ENCODE measurements at places on chromosomes 7 and 10.

DNA sequence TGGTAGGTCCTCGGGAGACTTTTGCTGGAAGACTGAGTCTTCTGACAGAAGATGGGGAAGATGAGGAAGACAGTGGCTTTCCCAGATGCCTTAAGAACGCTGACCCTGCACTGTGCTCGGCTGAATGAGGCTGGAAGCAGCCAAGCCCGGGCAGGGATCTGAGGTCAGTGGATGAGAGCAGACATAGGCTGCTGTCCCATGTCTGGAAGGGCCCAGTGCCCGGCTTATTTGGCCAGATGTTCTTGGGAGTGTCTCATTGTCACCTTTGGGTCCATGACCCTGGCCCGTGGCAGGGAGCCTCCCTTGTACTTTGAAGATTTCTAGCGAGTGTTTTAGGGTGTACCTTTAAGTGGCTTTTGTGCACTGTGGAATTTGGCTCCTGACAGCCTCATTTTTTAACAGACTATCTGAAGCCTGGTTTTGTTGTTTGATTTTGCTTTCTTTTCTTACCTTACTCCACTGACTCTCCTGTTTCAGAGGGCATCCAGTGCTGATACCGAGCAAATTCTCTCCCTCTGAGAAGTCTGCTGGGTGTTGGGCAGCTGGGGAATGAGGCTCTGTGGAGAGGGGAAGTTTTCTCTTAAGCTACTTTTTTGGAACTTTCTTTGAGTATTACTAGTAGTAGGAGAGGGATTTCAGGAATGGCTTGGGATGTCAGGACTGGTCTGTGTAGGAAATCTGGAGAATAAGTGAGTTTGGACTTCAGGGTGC is 61.4 kb downstream of the CREB5 start:
- DNase-seq: no peak

DNA sequence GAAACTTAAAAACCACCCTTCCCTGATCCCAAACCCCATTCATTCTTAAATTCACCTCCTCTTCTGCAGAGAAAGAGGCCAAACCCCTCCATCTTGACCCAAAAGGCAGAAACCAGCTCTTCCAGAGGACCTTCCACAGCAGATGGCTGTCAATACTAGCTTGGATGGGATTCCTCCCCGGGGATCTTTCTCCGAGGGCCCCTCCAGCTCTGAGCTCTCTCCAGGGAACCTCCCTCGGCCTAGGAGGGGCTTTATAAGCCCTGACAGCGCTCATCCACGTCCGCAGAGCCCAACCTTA is 5.4 kb downstream of the TNRC18 start:
- DNase-seq: no peak

- DNase-seq: no peak
These were observed 124.5 kb downstream of the CXCL12 start for GRCh38 chr10:44260286-44260928.

DNA sequence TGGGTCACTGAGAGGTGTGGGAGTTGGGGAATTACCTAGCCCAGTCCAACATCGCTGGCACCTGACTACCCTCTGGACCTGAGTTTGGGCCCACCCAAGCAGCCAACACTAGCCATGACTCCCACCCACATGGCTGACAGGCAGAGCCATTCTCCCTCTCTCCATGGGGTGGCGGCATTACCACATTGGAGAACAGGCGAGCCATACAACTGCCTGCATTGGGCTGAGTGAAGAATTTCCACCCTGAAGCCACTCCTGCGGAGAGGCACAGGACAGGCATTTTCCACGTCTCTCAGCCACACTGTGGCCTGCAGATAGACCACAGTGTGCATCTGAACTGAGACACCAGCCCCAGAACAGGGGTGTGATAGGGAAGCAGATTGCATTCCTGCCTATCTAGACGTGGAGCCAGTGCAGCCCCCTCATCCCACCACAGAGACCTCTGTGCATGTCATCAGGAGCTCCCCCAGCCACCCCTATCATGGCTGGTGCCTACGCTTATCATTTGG is 58.2 kb upstream of the ANTXRL start:
- DNase-seq: peak; percentile 5

- DNase-seq: no peak
These were observed 181.9 kb downstream of the AKR1D1 start for GRCh38 chr7:138258197-138258559.

- DNase-seq: no peak
These were observed 12.2 kb downstream of the LZTS2 start for GRCh38 chr10:101011517-101012423.

- DNase-seq: peak; percentile 31
These were observed 114.5 kb downstream of the HIP1 start for GRCh38 chr7:75624134-75624832.

GRCh38 chr7:142689439-142690120 is 59.7 kb upstream of the PRSS1 start:
- no peak for DNase-seq

- no peak for DNase-seq
These were observed 22.5 kb upstream of the NT5C2 start for GRCh38 chr10:103215601-103216000.

DNA sequence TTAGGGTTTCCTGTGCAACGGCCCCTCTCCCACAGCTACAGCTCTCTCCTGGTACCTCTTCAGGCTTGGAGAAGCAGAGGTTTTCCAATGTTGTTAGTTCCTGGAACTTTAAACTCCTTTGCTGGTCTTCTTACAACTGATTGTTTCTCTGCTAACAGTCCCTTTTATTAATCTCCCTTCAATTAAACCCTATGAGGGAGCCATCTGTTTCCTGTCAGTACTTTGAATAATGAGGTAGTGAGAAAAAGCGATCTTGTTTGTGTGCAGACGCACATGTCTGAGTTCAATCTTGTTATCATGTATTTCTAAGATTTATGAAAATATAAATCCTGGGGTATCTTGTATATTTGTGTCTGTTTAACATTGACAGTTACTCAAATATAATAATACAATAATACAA is 102.4 kb downstream of the MDFIC start:
- no peak for DNase-seq

DNA sequence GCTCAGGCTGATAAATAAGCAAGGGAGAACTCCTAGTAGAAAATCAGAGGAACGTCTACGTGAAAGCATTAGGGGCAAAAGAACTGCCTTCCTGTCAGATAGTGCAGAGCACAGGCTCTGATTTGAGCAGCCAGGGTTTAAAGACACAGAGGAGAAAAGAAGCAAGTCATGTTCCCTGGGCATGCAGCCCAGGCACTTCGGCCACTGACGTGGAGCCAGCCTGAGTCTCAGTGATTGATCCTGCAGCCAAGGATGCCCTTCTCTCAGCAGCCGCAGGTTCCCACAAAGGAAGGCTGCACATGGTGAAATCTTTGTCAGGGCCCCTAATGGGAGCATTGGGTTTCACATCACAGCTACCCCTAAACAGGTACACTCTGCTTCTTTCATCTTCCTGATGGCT is 161.7 kb upstream of the HPS1 start:
- DNase-seq: no peak

GRCh38 chr10:104928734-104929133 is 287.6 kb downstream of the SORCS3 start:
- DNase-seq: no peak

- no peak for DNase-seq
These were observed 206.8 kb upstream of the LYZL1 start for GRCh38 chr10:29081951-29082685.

DNA sequence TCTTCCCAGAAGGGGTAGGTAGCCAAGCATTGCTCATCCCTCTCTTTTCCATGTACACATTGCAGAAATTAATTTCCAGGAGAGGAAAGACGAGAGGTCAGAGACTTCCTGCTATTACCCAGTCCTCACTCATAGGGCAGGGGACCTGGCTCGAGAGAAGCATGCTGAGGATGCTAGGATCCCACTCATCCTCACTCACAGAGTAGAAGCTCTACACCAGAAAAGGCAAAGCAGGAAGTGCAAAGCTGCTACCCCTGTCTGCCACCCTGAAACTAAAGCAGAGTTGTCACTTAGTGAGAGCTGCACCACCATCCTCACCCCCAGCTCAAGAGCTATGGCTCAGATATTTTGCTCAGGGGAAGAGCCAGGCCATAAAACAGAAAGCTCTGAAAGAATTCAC is 9.9 kb downstream of the OR9A2 start:
- DNase-seq: no peak

GRCh38 chr10:75427951-75428350 is 3.5 kb upstream of the LRMDA start:
- DNase-seq: no peak

DNA sequence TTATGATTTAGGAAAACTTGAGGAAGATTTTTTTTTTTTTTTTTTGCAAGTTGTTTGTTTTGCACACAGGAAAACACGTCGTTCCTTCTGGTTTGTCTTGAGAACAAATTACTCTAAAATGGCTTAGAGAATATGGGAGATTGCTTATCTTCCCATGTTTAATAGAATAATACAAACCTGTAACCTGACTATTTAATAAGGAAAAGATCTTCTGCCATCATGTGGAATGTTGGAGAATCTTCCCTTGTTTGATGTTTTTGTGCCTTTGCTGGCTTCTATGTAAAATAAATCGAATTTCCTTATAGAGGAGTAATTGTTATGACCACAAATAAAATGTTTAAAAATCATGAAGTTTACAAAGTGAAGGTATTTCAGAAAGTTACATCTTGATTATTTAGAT is 818.8 kb downstream of the GATA3 start:
- DNase-seq: no peak

DNA sequence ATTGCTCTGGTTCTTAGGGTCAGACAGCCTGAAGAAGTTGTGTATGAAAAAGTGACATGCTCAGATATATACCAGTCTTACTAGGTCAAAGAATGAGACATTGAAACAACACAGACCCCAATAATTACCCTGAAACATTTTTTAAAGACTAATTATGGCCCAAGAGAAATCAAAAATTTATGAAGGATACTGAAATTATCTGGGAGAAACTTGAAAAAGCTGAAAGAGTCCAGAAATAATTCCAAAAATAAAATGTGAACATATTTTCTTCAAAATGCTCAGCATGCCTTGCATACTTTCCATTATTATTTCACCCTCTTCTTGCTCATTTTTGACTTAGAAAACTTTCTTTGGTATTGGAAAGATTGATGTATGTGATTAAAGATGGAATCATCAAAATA is 198.9 kb upstream of the CCDC6 start:
- no peak for DNase-seq

GRCh38 chr10:86213148-86213547 is 153.4 kb downstream of the GRID1 start:
- DNase-seq: no peak

- DNase-seq: no peak
These were observed 43.0 kb upstream of the IFRD1 start for GRCh38 chr7:112407261-112407660.

- DNase-seq: no peak
These were observed 594.9 kb downstream of the INHBA start for GRCh38 chr7:41107938-41108448.

GRCh38 chr7:112938863-112939573 is 147.6 kb downstream of the GPR85 start:
- DNase-seq: no peak

DNA sequence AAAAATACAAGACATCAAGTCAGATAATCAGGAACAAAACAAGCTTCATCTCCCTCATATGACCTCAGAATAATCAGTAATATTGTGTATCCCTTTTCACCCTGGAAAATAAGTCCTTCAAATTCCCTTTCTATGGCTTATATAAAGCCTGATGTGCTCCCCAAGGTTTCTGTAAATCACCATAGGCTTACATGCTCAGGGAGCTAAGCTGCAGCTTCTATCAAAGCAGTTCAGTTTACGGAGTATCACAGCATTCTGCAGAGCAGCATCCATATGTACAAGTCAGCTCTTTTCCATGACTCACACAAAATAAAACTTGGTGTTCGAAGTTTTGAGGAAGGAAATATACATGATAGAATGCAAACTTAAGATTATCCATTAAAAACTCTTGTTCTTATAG is 225.6 kb downstream of the LRRTM3 start:
- no peak for DNase-seq

DNA sequence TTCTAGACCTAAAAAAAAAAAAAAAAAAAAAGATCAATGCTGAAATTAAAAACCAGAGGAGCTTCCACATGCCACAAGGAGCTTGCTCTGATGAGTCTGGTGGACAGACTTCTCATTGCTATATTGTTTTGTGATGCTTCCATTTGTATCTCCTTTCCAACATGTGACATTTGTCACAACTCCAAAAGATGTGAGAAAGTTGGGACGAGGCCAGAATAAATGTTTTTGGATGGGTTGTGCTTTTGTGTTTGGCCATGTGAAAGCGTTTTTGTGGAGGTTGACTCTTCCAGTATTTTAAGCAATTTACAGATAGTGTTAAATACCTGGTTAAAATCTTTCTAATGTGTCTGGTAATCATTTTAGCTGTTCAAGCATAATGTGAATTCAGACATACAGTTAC is 280.1 kb downstream of the SKAP2 start:
- DNase-seq: no peak

- no peak for DNase-seq
These were observed 15.0 kb upstream of the ZNF467 start for GRCh38 chr7:149788300-149788851.

DNA sequence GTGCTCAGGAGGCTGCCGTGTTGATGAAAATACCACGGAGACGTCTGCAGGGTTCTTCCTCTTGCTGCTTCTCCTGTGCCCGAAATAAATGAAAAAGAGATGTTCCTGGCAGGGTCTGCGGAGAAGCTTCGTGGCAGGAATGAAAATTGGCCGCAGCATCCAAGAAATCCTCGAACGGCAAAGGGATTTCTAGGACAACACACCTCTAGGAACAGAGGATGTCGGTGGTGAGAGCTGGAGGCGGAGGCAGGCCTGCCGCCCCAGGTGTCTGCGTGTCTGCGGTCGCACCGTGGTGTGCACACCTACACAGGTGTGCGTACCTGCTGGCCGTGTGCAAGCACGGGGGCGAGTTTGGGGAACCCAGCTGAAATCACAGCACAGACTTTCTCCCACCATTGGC is 43.4 kb downstream of the TMEM130 start:
- DNase-seq: no peak

GRCh38 chr7:4144811-4145510 is 537.1 kb upstream of the FOXK1 start:
- no peak for DNase-seq

- DNase-seq: no peak
These were observed 63.6 kb downstream of the GPR37 start for GRCh38 chr7:124701955-124702354.

DNA sequence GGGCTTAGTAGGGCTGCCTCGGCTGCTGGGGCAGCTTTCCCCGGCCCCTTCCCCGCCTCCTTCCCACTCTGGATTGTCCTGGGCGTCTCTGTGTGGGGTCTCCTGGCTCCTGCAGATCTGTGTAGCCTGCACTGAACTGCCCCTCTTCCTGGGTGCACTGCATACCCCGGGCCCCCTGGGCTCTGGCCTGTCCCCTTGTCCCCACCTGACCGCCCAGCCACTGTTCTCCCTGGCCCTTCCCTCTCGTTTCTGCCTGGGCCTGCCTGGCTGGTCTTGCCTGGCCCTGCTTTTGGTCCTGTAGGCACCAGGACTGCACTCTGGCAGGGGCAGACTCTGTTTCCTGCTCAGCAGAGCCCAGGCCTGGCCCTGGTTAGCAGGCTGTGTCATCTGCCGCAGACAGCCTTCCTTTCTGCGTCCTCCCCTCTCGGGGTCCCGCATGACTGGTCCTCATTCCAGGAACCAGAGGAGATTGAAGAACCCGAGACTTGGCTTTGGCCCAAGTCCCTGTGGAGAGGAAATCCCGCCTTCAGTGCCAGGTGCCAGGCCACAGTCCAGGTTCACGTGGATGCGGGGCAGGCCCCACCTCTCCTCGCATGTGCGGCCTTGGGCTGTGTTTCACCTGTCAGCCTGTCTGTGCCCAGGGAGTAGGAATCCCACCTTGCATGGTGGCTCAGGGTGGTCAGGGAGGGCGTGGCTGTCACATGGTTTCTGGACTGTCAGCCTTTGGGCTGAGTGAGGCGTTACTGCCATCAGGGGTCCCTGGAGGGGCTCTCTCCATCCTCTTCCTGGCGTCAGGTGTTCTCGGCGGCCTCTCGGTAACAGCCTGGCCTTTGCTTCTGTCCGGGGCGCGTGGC is 9.2 kb downstream of the INPP5A start:
- no peak for DNase-seq

- DNase-seq: no peak
These were observed 13.4 kb upstream of the SMNDC1 start for GRCh38 chr10:110317866-110318850.

All from AG09309 (cell line).